ENCODE measurements at places on chromosomes 13 and 19.

DNA sequence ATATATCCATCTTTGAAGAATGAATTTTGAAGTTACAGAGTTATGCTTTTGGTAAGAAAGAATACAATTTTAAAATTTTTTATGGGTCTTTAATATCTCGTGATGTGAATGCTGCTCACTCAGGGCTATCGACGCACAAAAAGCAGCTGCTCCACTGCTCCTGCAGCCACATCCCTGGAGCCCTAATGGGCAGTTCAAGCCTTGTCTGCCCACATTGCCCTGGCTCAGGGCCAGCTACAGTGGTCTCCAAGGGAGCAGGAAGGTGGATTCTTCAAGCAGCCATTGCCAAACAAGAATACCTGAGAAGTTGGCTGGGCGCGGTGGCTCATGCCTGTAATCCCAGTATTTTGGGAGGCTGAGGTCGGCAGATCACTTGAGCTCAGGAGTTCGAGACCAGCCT is 85.8 kb downstream of the IPO5 start:
- no peak for DNase-seq

GRCh38 chr13:62337109-62337880 is 921.6 kb upstream of the PCDH20 start:
- no peak for DNase-seq

DNA sequence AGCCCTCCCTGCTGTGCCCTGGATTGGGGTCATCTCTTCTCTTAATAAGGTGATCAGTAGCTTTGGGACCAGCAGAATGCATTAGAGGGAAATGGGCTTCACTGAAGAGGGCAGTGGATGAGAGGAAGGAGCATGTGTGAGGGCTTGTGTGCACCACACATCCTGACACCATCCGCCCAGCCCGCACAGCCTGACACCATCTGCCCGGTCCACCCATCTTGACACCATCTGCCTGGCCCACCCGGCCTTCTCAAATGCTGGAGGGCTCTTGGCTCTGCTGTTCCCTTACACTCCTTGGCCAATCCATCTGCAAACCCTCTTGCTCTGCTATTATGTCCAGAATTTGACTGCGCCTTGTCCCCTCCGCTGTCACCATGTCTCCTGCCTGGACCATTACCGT is 41.8 kb downstream of the BICRA start:
- DNase-seq: no peak

DNA sequence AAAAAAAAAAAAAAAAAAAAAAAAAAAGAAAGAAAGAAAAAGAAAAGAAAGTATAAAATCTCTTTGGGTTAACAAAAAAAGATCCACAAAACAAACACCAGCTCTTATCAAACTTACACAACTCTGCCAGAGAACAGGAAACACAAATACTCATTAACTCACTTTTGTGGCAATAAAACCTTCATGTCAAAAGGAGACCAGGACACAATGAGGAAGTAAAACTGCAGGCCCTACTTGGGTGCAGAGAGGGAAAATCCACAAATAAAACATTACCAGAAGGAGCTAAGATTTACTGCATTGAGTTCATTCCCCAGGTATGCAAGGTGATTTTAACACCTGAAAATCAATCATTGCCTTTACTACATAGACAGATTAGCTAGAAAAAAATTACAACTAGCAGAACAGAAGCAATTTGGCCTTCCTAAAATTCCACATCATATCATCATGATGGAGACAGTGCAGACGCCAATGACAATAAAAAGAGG is 9.6 kb upstream of the CEACAM5 start:
- peak; percentile 26 for DNase-seq

DNA sequence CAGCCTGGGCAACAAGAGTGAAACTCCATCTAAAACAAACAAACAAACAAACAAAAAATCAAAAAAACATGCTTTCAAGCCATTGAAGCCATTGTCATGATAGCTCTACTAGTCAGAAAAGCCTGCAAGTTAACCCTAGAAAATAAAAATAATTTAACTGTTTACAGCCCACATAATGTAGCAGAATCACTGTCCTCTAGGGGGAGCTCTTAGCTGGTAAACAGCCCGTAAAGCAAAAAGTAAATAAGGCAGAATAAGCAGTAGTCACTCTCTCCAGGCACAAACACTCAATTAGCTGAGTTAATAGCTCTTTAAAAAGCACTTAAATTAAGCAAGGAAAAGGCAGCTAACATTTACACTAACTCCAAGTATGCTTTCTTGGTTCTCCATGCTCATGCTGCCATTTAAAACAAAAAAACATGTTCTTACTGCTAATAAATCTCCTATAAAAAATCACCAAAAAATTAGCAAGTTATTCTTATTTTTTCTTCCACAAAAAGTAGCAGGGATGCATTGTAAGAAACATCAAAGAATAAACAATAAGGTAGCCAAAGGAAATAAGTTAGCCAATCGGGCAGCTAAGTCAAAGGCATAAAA is 11.3 kb downstream of the LILRB4 start:
- DNase-seq: peak; percentile 16

- no peak for DNase-seq
These were observed 350.7 kb downstream of the UQCRFS1 start for GRCh38 chr19:28862238-28862637.

GRCh38 chr19:38384209-38385027 is 3.4 kb downstream of the GGN start:
- DNase-seq: no peak

GRCh38 chr13:93559718-93560117 is 333.1 kb downstream of the GPC6 start:
- no peak for DNase-seq

GRCh38 chr13:27966641-27967202 is 2.4 kb downstream of the CDX2 start:
- no peak for DNase-seq

DNA sequence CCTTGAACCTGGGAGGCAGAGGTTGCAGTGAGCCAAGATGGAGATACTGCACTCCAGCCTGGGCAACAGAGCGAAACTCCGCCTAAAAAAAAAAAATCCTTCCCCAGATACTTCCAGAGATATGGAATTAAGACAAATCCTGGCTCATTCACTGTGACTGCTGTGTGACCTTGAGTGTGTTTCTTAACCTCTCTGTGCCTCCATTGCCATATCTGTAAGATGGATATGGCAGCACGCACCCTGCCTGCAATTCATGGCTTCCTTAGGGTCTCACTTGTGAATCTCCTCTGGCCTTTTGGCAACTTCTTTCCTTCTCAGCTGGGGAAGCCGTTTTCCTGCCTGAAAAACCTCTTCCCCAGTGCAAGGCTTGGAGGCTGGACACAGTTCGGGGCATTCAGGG is 33.8 kb upstream of the ONECUT3 start:
- DNase-seq: no peak

DNA sequence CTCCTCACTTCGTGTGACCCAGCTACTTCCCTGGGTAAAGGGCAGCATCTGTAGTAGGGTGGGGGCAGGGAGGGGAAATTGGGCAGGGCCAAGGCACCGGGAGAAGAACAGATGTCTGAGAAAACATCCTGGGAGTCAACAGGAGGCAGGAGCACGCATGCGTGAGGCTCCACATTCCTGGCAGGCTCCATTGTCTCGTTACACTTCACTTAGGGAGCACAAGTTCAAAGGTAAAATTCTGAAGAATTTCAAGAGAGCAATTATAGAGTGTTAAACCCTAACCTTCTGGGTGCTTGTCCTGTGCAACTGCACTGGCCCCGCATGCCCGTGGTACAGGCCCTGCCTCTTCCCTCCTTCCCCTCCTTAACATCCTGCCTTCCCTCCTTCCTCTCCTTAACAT is 79.6 kb upstream of the POMP start:
- no peak for DNase-seq

- no peak for DNase-seq
These were observed 9.8 kb downstream of the ZSWIM4 start for GRCh38 chr19:13804830-13805683.

- DNase-seq: no peak
These were observed 16.5 kb downstream of the RXFP2 start for GRCh38 chr13:31755803-31756212.

- DNase-seq: no peak
These were observed 716.2 kb upstream of the GPC6 start for GRCh38 chr13:92510416-92510815.

- DNase-seq: no peak
These were observed 11.1 kb upstream of the ATP12A start for GRCh38 chr13:24668955-24669582.

- DNase-seq: no peak
These were observed 2.1 kb upstream of the PCDH17 start for GRCh38 chr13:57629391-57629804.

GRCh38 chr13:95615539-95615938 is 29.0 kb downstream of the DZIP1 start:
- no peak for DNase-seq

DNA sequence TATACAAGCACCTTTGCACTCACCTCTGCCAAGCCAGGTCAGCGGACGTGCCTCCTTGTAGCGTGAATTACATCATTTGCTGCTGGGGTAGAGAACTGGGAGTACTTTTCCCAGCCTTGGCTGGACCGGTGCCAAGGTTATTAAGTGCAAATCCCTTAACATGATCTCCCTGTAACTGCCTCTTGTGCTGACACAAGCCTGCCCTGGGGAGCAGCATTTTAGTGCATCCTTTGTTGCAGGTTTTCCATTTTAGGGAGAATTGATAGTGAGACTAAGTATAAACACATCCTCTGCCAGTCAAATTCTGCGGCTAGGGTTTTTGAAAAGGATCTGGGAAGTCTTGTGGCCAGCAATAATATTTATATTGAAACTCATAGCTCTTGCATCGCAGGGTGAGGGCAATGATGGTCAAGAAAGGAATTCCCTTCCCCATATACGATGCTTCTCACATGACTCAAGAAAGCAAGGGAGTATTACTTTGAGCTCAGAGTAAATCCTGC is 32.7 kb upstream of the DCLK1 start:
- DNase-seq: no peak

GRCh38 chr13:46721054-46721453 is 75.9 kb downstream of the ESD start:
- no peak for DNase-seq

DNA sequence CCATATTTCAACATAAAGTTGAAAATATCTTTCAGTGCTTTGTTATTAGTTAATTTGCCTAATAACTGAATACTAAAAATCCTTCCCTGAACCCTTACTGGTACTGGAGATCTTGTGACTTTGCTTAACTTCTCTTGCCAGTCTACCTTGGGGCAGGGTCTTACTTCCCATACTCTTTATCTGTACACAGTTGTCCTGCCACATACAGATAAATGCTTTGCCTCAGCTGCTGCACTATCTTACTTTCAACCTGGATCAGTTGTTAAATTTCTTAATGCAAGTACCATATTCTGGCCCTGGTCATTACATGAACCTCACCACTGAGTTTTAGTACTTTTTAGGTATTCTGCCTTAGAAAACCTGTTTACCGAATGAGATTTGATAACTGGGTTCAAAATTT is 107.6 kb downstream of the PIBF1 start:
- DNase-seq: no peak

GRCh38 chr13:105200181-105200580 is 1335.3 kb downstream of the EFNB2 start:
- DNase-seq: no peak

DNA sequence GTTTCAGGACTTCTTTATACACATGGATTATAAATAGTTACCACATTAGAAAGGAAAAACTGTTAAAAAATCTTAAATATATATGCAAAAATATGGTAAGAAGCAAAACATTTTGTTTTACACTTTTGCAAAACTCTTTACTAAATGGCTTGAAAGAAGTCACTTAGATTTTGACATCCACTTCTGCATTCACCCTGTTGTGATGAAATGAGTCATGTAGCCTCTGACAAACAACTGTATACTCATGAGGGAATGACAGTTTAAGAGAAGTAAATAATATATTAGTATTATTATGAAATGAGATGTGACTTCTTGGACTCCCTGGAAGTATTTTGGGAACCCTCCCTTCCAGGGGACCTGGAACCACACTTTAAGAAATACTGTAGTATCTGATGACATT is 275.6 kb downstream of the DACH1 start:
- no peak for DNase-seq

DNA sequence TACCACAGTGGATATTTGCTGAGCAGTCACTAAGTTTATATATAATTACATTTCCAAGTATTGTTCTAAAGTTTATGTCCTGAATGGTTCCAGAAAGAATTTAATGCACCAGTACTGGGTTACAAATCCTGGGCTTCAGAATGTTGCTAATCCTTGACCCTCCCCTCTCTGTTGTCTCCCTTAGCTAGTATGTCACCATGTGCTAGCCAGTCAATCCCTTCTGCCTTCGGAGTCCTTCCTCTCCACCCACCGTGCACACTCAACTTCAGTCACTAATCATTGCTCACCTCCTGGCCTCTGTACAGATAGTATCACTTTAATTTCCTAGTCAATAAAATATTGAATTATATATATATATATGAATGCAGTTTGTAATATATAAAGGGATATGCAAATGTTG is 7.5 kb downstream of the FAM124A start:
- no peak for DNase-seq

- no peak for DNase-seq
These were observed 232.4 kb downstream of the POSTN start for GRCh38 chr13:37366044-37366770.

GRCh38 chr13:80742033-80742432 is 401.1 kb upstream of the SPRY2 start:
- DNase-seq: no peak

DNA sequence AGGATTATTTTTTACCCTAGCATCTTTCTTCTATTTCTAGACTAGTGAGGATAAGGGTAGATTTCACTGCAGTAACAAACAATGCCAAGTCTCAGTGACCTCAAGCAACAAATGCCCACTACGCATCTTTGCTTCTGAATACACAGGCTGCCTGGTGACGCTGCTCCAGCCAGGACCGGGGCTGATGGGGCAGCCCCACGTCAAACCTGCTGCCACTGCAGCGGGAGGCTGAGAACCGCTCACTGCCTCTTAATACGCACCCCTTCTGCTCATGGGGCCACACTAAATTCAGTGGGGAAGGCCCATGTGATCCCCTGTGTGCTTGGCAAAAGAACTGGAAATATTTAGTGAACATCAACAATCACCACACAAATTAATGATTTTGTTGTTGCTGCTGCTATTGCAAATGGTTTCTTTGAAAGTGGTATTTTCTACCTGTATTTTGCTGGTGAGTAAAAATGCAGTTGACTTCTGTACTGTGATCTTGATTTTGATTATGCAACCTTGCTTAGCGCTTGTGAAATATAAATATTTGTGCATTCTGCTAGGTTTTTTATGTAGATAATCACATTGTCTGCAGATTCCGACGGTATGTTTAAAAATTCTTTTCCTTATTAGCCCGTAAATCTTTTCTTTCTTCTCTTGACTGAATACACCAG is 139.5 kb upstream of the SPACA7 start:
- DNase-seq: no peak

DNA sequence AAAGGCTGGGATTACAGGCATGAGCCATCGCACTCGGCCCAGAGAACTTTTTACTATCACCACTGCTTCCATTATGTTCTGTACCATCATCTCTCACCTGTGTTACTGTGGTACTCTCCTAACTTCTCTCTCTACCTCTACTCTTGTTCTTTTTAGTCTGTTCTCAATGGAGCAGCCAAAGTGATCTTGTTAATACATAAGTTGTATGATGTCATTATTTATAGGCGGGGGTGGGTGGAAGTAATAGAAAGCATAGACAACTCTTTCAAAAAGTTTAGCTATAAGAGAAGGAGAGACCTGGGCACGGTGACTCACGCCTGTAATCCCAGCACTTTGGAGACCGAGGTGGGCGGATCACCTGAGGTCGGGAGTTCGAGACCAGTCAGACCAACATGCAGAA is 3.0 kb downstream of the ZNF570 start:
- no peak for DNase-seq

- no peak for DNase-seq
These were observed 528.4 kb upstream of the NBEA start for GRCh38 chr13:34413538-34414210.
